ENCODE measurements at places on chromosomes 12 and 14.

- no peak for DNase-seq
These were observed 36.1 kb downstream of the SNX6 start for GRCh38 chr14:34593740-34594375.

DNA sequence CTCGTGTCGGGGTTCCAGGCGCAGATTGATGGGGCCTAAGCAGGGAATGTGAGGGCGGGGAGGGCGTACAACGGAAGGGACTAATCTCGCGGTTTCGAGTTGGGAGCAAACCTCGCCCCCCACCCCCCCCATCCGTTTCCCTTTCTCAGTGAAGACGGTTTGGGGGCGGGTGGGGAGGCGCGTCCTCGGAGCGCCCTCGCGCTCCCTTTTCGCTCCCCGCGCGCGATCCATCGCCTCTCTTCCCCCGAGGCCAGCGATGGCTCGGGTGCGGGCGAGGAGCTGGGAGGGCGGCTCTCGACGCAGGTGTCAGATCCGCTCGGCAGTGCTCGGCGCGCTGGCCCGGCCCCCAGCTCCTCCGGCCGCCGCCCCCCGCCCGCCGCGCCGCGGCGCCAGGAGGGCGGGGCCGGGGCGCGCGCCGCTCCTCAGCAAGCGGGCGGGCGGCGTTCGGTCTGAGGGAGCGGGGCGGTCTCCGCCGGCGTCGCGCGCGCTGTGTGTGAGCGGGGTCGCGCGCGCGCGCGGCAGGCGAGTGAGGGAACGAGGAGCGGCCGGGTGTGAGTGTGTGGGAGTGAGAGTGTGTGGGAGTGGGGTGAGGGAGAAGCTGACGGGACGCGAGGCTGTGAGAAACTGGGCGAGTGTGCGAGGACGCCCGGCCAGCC lies at the start of gene RIMKLB:
Gene RIMKLB (plus strand): TSS at position 516 of the 656 bp plus-strand sequence. CDS start 15,876 bp downstream, outside the sequence.
- peak; percentile 73 for DNase-seq

DNA sequence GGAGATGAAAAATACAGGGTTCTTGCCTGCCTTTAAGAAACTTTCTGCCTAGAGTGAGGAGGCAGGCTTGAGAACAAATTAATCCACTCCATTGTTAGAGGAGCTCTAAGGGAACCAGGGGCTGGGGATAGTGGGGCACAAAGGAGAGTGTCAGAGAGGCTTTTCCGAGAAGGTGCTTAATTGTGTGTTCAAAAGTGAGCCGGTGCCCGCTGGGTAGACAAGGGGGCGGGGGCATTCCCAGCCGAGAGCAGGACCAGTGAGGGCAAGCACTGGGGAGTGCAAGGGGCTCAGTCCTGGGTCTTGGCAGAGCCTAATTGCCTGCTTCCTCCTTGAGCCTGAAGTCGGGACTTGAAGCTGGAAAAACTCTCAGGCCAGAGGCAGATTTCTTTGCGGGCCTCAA lies 377.4 kb downstream of the ETNK1 start:
- DNase-seq, result no peak

DNA sequence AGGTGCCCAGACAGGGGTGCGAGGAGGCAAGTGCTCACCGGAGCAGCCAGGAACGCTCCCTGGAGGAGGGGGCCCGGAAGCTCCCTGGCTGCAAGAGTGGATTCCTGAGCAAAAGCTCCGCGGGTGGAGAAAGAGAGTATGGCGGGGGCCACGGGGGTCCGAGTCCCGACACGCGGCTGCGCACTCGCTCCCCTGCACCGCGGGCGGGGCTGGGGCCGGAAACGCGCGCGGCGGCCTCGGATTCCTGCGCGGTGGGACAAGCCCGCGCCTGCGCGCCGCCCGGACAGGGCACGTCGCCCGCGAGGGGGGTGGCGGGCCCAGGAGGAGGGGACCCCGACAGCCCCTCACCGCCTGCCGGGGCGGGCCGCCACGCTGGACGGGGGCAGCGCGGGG lies 27.8 kb upstream of the GPR132 start:
- no peak for DNase-seq

GRCh38 chr14:101737414-101738339 lies 23.8 kb upstream of the PPP2R5C start:
- no peak for DNase-seq

- DNase-seq, result no peak
These were observed 52.4 kb downstream of the PHLDA1 start for GRCh38 chr12:75979181-75979580.

- no peak for DNase-seq
These were observed 19.1 kb upstream of the PLA2G1B start for GRCh38 chr12:120346681-120347080.

- peak; percentile 37 for DNase-seq
These were observed 6.3 kb downstream of the CLEC2A start for GRCh38 chr12:9925705-9926393.

- no peak for DNase-seq
These were observed 302.4 kb upstream of the SFSWAP start for GRCh38 chr12:131408484-131408883.

DNA sequence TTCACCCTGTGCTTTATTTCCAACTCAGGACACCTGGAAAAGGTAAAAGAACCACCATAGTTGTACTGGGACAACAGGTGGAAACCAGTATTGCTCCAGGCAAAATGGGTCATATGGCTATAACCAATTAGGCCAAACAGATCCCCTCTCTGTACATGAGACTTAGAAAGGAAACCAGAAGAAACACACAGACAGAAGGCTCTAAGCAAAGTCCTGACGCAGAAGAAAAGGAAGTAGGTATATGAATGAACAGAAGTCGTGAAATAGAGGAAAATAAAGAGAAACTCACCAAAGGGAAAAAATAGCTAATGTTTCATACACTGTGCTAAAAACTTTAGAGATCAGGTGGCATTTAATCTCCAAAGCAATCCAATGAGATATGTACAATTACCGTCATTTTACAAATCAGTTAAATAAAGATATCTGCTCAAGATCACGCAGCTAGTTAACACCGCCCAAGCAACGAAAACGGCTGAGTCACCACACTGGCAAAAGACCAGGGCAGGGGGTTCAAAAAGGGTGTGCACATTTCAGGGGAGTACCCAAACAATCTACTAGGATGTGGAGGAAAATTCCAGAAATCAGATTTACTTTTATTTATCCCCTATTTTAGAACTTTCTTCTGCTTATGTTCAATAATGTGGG lies 82.3 kb downstream of the ITPR2 start:
- DNase-seq, result no peak

GRCh38 chr12:4271717-4272423 lies 1.7 kb upstream of the CCND2 start:
- peak; percentile 9 for DNase-seq

- DNase-seq, result no peak
These were observed 569.2 kb downstream of the VRK1 start for GRCh38 chr14:97366400-97366799.

GRCh38 chr12:121712461-121713256 lies at the start of gene TMEM120B:
TSS of gene TMEM120B (plus strand) at chr12:121712752. CDS start at chr12:121712896, 144 bp downstream.
- peak; percentile 84 for DNase-seq

GRCh38 chr12:100199023-100199346 lies 1.6 kb upstream of the ACTR6 start:
- DNase-seq, result no peak

GRCh38 chr14:65936342-65936975 lies 523.9 kb downstream of the FUT8 start:
- DNase-seq, result no peak

DNA sequence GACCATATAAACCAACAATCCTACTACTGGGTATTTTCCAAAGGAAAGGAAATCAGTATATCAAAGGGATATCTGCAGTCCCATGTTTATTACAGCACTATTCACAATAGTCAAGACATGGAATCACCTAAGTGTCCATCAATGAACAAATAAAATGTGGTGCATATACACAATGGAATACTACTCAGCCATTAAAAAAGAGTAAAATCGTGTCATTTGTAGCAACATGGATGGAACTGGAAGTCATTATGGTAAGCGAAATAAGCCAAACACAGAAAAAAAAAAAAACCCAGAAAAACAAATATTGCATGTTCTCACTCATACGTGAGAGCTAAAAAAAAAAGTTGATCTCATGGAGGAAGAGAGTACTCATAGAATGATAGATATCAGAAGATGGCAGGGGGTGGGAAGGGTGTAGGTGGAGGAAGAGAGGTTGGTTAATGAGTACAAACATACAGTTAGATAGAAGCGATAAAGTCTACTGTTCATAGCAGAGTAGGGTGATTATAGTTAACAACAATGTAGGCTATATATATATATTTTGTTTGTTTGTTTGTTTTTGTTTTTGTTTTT lies 49.3 kb downstream of the BCAT1 start:
- DNase-seq, result no peak

- no peak for DNase-seq
These were observed 169.2 kb downstream of the PIK3C2G start for GRCh38 chr12:18430425-18431048.

DNA sequence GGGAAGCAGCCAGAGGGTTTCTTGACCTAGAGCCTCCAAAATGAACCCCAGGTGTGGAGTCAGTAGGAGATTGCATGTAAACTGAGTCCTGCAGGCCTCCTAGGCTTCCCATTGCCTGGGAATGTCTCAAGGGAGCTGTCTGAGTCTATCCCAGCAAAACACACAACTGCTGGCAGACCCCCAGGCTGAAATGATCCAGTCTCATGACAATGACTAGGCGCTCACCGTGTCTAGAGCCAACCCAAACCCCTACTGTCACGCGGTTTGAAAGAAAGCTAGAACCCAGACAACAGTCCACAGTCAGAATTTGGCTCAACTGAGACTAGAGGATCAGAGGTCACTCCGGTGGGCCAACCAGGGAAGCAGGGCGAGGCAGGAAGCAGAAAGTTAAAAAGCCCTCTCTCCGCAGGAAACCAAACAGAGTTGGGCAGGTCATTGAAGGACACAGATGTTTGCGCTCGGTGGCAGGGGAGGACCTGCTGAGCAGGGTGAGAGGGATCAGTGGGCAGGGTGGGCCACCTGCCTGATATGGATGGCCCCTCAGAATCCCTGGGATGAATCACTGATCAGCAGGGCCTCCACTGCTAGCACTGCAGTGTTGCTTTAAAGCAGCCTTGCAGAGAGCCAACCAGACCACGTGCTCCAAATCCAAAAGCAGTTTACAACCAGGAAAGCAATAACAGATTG lies 23.8 kb downstream of the ACTN1 start:
- DNase-seq, result no peak

- peak; percentile 11 for DNase-seq
These were observed 139.7 kb downstream of the TTLL5 start for GRCh38 chr14:75800792-75801191.

- no peak for DNase-seq
These were observed 277.6 kb downstream of the DPF3 start for GRCh38 chr14:72616294-72616693.

GRCh38 chr14:95132760-95133159 lies 24.6 kb downstream of the DICER1 start:
- DNase-seq, result no peak

GRCh38 chr12:48265777-48266176 lies 62.7 kb upstream of the OR10AD1 start:
- no peak for DNase-seq

DNA sequence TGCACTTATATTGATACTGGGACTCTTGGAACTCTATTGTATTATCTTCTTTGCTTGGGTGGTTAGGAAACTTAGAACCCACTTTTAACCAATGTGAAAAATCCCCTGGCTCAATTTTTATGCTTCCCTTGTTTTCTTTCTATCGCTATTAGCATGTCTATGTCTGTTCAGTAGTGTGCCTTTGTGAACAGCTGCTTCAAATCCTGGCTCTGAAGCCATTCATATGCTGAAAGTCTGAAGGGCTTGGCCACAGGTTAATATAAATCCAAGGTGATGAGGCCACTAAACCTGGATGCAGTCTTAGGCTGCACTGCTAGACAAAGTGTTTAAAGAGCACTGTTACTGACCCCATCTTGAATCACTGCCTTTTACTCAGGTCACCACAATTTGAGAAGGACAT lies 94.9 kb upstream of the RIC8B start:
- no peak for DNase-seq

- no peak for DNase-seq
These were observed 45.0 kb downstream of the ANO2 start for GRCh38 chr12:5900076-5900475.

DNA sequence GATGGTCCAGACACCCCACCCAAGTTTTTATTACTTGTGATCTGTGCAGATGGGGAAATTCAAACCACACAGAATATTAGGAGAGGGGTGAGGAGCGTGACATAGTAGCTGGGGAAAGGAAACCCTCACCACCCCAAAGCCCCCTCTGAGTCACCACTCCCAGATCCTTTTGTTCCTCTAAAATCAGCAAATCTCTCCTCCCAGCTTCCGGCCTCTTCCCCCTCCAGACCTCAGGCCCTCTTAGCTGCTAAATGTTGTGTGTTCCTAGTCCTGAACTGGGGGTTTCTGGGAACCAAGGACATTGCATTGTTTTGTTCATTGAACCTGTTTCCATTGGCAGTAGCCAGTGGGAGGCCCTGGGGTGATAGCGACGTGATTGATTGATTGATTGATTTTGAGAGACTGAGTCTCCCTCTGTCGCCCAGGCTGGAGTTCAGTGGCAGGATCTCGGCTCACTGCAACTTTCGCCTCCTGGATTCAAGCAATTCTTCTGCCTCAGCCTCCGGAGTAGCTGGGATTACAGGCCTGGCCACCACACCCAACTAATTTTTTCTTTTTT lies 5.9 kb upstream of the ORAI1 start:
- DNase-seq, result no peak

DNA sequence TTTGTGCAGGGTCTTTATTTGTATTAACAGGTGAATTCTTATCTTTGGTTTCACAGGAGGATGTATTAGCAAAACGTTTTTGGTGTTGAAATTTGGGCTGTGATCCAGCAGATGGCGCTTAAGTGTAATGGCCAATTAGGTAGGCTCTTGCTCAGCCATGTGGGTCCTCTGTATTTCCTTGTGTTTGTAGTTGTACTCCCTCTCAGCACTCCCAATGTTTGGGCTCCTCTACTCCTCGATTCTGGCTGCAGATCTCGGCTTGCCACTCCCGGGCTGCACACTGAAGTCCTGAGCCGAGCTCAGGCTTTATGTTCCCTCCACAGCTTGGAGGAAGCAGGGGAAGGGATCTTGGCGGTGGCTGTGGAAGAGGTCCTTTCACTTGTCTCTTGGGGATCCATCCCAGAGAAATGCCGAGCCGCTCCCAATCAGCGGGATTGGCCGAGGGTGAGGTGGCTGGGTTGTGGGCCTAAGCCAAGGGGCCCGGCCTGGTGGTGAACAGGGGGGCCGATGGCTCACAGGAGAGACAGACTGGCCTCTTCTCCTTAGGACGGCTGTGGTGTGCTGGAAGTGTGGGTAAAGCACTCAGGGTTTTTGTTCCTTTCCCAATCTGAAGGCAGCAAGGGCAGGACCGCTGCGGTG lies 133.7 kb downstream of the AEBP2 start:
- DNase-seq, result peak; percentile 12
